ENCODE measurements at places on chromosomes 6 and 20.

DNA sequence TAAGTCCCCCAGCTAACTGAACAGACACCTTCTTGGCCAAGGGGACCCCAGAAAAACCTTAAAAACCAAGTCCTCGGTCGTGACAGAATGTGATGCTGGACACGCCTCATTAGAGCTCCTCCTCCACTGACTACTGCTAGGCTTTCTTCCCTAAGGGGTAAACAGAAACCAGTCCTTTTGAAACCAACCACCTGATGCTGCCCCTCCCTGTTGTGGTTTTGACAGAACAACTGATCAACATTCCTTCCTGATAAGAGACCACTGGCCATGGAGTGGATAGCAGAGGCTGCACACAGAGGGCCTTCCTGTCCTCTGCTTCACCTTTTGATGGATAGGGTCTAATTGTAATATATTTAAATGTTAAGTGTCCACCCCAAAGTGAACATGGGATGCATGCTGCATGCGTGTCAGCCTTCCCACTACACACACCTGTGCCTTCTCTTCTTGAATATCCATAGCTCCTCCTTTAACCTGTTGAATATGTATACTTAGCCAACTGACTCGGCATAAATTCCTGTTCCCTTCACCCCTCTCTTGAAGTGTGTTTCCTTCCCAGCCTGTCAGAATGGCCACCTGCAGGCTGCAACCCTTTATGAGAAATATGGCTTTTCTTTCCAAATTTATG lies 27.9 kb upstream of the SLC2A12 start:
- no peak for DNase-seq

GRCh38 chr6:166010136-166010960 lies 157.3 kb downstream of the TBXT start:
- no peak for DNase-seq

DNA sequence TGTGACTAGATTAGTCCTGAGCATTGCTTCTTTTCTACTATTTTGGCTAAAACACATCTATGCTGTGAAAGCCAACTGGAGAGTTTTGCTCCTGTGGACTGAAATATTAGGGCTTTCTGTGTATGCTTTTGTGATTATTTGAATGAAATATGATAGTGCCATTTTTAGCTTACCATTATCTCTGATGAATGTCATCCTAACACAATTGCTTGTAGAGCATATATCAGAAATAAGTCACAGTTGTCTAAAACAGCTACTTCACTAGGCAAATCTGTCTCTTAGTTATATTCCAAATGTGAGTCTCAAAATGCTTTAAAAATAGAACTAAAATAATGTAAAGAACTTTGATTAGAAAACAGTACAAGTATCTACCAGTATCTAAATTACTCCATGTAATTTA lies 401.4 kb upstream of the PTCHD4 start:
- no peak for DNase-seq

DNA sequence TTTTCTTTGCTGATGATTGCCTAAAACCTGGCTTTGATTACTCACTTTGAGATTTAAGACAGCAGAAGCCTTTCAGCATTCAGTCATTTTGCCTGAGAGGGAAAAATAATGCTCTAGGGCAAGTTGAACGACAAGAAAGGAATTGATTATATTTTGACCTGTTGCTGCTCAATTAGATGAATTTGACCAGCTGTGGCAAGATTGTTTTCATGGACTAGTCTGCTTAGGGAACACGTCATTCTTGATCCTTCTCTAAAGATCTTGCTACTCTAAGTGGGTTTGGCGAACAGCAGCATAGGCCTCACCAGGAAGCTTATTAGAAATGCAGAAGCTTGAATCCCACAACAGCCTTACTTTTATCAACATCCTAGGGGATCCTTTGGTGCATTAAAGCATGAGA lies 59.7 kb upstream of the PHACTR1 start:
- DNase-seq = no peak

DNA sequence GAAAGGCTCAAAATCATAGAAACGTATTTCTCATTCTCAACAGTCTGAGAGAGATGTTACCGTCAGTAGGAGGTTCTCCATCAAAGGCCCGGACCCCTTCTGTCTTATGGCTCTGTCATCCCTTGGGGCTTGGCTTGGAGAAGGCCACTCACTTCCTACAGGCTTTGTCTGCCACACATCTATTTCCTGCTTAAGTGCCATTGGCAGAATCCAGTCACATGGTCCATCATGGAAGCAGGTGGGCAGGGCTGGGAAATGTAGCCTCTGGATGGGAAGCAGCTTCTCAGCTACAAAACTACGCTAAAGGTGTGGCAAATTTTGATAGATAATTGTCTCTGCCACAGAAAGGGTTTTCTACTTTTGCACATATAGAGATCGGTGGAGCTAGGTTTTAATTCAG lies 12.6 kb upstream of the ZFP64 start:
- no peak for DNase-seq

DNA sequence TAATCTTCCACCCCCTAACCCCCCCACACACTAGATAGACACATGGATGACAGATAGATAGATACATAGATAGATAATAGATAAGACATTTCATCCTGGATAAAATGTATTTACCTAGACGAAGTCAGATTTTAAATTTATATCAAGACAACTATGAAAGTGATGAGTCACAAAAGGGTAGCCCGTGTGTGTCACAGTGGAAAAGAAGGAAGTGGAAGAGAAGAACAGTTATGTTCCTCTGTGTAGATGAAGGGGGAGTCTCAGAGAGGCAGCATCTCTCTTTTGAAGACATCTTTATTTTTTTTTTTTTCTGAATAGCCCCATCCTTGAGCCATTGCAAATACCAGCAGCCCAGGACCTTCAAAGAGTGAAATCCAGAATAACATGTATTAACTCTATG lies 121.7 kb upstream of the VGLL2 start:
- DNase-seq = no peak

DNA sequence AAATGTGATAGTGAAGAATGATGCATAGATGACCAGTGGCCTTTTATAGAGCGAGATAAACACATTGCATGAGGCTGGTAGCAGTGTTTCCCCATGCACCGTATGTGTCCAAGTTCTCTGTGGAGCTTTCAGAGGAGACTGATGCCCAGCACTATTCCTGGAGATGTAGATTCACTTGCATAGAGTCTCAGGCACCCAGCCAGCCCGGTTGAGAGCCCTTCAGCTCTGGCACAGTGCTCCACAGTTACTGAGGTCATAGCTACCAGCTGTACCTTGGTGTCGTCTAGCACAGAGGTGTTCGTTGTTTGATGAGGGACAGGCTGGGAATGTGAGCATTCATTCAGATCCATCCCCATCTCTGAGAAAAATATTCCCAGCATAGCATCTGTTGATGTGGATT lies 328.9 kb downstream of the FARS2 start:
- no peak for DNase-seq

DNA sequence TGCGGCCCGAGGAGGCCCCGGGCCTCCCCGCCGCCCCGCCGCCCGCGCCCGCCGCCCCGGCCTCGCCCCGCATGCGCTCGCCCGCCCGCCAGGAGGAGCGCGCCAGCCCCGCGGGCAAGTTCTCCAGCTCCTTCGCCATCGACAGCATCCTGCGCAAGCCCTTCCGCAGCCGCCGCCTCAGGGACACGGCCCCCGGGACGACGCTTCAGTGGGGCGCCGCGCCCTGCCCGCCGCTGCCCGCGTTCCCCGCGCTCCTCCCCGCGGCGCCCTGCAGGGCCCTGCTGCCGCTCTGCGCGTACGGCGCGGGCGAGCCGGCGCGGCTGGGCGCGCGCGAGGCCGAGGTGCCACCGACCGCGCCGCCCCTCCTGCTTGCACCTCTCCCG lies 1.5 kb downstream of the FOXQ1 start:
- no peak for DNase-seq

- peak; percentile 81 for DNase-seq
These were observed 9.6 kb upstream of the SLC2A10 start for GRCh38 chr20:46699651-46700359.

GRCh38 chr6:35136185-35136584 lies 5.0 kb downstream of the TCP11 start:
- DNase-seq = no peak

- DNase-seq = no peak
These were observed 11.1 kb upstream of the FAM83C start for GRCh38 chr20:35303382-35303734.

DNA sequence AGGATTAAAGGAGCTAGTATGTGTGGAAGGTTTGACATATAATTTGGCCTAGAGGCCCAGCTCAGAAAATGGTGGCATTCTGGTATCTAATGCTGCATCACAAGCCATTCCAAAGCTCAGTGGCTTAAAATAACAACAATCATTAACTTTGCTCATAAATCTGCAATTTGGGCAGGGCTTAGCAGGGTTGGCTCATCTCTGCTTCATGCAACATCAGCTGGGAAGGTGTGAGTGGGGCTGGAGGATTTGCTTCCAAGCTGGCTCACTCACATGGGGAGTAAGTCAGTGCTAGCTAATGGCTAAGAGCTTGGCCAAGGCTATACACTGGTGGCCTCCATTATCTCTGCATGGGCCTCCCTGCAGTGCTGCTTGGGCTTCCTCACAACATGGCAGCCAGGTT lies 48.0 kb upstream of the STK35 start:
- no peak for DNase-seq

- DNase-seq = no peak
These were observed 162.1 kb downstream of the AIG1 start for GRCh38 chr6:143222801-143223231.

DNA sequence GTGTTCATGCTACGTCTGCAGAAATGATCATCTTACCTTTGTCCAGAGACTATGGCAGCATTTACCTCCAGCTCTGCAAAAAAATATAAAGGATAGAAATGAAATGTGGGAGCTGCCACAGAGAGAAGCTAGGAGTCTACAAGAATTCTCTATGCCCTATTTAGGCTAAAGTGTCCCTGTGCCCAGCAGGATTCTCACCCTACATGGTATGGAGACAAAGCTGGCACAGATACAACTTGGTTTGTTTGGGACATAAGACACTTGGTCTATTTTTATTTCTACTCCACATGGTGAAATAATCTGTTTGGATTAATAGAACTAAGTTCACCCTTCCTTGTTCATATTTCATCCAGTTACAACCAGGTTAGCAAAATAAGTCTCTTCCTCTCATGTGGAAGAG lies 28.4 kb downstream of the TP53INP2 start:
- DNase-seq = no peak

DNA sequence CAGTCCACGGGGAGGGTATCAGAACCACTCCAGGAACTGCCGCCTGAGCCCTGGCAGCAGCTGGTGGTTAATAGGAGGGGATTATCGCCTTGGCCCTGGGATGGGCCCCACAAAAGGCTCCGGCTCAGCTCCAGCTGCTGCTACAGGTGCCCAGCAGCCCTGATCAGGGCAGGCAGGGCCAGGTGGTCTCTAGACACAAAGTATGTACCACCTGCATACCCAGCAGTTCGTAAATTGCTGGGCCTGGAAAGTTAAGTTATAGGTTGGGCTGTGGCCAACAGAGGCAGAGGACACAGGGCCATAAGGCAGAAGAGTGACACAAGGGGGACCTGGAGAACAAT lies 35.1 kb downstream of the RRBP1 start:
- no peak for DNase-seq

DNA sequence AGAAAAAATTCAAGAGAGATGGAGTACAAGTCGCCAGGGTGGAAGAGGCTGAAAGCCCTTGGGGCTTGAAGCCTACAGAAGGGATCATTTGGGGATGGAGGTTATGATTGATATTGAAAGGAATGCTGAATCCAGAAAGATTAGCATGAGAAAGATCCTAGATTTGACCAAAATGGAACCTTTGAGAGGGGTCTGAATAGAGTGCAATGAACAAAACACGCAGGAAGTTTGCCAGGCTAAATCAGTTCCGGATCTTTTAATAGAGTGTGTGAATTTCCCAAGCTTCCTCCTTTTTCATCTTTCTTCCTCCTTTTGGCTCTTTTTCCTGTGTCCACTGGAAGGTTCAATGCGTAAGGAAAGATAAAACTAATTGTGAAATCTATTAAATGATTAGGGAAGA lies 15.3 kb downstream of the IPCEF1 start:
- no peak for DNase-seq

- DNase-seq = no peak
These were observed 21.6 kb downstream of the GPR6 start for GRCh38 chr6:109999740-110000139.

DNA sequence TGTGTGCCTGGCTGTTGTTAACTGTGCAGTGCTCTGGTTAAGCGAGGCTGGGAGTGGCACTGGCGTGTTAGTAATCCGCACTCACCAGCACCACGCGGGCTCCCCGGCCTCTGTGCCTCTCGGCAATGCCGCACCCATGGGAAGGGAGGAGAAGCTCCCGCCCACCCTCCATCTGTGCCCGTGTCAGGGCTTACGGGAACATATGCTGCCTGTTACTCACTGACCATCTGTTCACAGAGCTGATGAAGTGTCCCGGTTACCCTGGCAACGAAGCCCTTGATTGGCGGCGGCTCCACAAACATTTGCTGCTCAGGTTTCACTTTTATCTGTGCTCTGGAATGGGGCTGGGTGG lies 114.7 kb downstream of the PSMB1 start:
- DNase-seq = peak; percentile 87

DNA sequence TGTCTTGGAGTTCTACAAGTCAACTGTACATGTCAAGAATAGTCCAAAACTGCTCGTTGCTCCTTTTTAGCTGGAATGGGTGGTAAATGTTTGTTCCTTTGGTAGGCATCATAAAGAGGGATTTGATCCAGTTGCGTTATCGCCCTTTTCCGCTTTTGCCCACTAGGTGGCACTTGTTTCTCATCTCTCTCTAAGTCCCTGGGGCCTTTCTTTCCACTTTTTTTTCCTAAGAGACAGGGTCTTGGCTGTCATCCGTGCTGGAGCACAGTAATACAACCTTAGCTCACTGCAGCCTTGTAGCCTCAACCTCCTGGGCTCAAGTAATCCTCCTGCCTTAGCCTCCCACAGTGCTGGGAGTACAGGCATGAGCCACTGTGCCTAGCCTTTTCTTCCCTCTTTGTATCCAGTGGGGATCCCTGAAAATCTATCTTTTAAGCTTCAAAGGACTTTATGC lies 20.7 kb downstream of the GTPBP2 start:
- peak; percentile 88 for DNase-seq

DNA sequence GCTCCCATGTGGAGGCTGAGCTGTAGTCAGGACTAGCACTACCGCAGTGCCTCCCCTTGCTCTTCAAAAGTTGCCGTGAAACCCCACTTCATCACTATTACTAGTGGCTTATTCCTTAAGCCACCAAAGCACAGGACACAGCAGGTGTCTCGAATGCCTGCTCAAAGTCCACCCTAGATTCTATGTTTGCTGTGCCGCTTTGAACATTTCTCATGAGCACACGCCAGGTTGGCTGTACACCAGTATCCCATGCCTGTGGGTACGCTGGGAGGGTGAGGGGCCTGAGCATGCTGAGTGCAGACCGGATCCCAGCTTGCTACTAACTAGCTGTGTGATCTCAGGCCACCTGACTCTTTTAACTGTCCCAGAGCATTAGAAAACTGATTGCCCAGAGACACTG lies 335.8 kb upstream of the QKI start:
- no peak for DNase-seq

DNA sequence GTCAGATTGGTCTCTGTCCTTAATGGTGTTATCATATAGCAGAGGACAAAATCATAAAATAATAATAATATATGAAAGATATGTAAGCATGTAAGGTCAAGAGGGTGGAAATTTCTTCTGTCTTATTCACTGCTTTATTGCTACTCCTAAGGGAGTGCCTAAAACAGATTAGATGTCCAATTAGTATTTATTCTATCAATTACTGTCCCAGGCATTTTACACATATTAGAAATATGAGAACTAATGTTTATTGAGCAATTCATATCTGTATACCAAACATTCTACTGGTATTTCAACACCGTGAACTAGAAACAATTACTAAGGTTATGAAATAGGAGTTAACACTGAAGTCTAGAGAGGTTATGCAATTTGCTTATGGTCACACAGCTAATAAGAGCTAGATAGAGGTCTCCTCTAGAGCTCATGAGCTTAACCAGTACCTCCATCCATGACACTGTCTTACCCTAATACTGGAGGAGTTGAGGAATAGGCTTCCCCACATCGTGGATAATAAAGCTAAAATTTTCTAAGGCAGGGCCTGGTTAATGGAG lies 302.3 kb downstream of the PLCB1 start:
- no peak for DNase-seq
